Hematopoietic multipotent progenitor cell treated with erythropoietin and hydrocortisone succinate and interleukin-3 and kit ligand, for 17 days (in vitro differentiated cells): ENCODE measurements at places on chromosomes 7 and 10.

DNA sequence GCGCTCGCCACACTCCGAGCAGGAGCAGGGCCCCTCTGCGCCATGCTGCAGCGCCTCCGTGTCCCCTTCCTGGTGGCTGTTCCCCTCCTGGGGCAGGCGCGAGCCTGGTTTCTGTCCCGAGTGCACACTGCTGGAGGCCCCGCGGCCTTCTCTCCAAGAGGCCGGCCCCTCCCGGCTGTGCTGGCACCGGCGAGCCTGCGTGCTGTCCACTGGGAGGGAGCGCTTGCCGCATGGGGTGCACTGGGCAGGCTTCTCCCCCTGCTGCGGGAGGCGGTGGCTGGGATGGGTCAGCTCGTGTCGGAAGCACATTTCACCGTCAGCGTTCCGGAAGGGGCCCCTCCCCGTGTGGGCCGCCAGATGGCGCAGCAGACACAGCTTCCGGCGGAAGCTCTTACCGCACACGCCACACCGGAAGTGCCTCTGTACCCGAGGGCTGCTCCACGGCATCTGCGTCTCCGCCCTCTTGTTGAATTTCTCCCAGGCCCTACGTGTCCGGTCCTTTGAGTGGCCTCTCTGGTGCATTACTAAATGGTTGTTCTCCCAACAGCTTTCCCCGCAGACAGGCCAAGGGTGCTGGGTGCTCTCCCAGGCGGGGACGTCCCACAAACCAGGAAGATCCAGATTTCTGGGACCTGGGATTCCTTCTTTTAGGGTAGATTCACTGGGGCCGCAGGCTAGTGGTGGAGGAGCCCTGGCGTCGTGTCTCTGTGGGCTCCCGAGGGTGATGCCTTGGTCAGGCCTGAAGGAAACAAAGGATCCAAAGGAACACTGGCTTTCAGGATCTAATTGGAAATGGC, 18.7 kb downstream of the ZNF786 start:
- peak; percentile 22 for DNase-seq

DNA sequence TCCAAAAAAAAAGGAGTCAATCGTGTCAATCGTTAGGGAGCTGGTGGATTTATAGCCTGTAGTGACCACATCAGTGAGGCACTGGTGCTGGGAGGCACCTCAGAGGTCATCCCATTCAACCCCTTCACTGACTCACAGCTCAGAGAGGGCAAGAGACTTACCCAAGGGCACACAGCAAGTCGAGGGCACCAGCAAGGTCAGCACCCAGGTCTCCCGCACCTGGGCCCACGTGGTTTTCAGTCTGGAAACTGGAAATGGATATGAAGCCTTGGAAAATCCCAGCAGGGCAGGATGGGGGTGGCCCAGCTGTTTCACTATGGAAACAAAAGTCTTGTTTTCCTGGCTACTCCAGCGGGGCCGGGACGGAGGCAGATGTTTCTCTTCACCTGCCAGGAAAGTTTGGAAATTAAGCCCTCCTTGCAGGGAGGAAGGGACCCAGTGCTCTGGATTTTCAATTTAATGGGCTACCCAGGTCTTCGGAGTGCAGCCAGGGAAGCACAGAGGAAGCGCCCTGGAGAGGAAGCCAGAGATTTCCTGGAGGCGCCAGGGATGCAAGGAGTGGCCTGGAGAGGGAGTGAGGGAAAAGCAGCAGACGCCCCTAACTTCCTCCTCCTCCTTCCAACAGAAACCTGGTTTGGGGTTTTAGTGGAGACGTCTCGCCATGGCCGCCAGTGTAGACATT, 157.2 kb upstream of the TNRC18 start:
- no peak for DNase-seq

GRCh38 chr7:134804351-134804750, 24.9 kb downstream of the CALD1 start:
- DNase-seq = no peak

- no peak for DNase-seq
Measured at GRCh38 chr10:121774404-121774803, 153.4 kb downstream of the ATE1 start.

DNA sequence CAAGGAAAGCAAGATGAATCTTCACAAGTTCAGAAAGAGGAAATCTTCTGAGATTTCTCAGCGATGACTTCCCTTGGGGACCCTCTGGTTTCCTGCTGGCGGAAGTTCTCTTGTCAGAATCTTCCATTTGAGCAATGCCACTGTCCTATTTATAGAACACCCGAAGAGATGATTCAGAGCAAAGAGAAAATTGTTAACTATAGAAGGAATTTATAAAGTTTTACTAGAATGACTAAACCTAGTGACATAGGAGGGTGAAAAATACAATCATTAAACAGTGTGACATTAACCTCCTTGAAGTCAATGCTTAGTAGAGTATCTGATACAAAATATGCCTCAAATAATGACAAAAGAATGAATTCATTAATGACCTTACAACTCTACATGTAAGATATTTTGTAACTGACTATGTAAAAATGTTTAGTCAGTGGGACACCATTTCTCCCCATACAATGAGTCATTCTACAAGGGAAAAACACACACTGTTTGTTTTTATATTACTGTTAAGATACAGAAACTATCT, 206.5 kb upstream of the CNTNAP2 start:
- DNase-seq = no peak

DNA sequence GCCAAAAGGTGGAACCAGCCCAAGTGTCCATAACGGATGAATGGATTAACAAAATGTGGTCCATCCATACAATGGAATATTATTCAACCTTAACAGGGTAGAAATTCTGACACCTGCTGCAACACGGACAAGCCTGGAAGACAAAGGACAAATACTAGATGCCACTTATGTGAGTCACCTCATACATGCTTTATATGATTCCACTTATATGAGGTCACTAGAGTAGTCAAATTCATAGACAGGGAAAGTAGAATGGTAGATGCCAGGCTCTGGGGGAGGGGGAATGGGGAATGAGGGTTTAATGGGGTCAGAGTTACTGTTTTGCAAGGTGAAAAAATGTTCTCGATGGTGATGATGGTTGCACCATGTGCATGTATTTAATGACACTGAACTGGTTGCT, 34.0 kb upstream of the CYTH3 start:
- DNase-seq = no peak

DNA sequence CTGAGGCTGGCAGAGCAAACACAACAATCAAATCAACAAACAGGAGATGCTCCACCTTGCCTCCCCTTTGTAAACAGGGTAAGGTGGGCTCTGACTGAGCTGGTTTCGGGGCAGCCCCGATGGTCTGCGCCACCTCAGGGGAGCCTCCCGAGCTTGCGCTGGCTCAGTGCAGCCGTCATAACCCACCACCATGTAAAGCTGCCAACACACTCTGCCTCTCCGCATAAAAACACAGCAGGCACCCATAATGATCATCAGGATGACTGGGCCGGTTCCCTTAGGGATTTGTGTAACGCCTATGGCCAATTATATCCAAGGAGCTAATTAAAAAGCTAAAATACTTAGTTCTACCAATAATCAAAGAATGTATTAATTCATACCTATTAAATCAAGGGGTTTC, 124.5 kb downstream of the PRPF18 start:
- DNase-seq = no peak

DNA sequence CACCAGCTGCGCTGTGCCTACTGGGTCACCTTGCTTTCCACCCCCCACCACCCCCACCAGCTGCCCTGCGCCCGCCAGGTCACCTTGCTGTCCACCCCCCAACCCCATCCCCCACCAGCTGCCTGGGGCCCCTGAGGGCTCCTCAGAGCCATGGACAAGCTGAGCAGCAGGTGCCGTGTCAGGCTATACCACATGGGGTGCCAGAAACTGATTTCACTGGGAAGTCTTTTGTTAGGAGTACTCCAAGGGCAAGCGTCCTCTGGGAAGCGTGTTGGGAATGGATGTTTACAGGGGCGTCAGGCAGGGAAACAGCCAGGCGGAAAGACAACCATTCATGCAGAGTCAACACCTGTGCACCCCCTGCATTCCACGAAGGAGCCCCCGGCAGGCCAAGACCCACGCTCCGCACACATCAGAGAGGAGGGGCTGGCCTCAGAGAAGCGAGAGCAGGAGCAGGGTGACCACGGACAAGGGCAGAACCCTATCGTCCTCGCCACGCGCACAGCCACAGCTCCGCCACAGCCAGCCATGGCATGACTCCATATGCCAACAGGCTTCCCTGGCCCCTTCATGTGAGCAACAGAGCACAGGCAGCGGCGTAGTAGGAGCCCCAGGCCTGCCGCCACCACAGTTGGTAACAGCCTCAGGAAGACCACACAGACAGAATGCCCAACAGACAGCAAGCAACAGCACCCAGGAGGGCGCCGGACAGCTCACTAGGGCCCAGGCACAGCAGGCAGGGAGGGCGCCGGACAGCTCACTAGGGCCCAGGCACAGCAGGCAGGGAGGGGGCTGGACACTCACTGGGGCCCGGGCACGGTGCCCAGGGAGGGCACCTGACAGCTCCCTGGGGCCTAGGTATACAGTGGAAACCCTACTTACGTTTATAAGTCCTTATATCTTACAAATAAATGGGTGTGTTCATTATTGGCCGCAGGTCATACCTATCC, 180.8 kb downstream of the MAD1L1 start:
- no peak for DNase-seq

- DNase-seq = no peak
Measured at GRCh38 chr10:59222788-59223187, 46.3 kb downstream of the PHYHIPL start.

DNA sequence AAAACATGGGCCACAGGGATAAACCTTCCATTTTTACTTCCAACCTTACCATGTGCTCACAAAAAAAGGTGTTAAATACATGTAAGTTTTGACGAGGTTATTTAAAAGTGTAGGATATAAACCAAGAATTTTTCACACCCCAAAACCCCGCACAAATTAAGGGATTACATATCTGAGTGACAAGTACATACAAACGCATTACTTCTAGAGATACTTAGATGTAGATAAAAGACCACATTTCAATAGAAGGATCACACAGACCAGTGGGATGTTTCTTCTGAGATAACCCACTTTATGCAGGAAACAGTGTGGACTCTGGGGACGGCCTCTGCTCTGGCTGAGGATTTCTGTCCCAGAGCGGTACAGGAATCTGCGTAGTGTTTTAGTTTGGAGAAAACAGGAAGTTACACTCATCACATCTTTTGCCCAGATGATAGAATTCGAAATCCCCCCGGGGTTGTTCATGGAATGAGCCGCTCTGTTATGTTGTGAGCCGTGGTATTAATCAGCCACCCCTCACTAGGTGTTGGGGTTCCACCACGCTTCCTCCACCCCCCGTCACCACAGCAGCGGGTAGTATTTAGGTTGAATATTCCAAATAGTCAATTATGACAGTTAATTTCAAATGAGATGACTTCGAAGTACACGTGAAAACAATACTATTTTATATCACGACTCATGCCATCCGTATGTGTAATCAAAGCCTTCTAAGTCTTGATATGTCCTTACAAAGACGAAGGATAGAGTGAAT, 1.3 kb upstream of the CUL1 start:
- no peak for DNase-seq

DNA sequence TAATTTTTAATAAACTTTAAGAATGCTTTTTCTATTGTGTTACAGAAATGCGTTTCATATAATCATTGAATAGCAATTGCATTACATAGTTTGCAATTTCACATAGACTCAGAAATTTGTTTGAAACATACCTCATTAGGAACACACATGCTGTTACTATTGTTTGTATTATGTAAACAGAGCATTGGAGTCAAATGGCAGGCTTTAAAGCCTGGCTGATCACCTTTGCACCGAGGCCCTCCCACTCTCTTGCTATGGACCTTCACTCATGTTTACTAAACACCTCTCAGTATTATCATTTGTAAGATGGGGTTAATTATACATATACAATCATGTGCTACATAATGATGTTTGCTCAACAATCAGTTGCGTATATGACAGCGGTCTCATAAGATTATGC, 203.6 kb upstream of the NPSR1 start:
- no peak for DNase-seq

DNA sequence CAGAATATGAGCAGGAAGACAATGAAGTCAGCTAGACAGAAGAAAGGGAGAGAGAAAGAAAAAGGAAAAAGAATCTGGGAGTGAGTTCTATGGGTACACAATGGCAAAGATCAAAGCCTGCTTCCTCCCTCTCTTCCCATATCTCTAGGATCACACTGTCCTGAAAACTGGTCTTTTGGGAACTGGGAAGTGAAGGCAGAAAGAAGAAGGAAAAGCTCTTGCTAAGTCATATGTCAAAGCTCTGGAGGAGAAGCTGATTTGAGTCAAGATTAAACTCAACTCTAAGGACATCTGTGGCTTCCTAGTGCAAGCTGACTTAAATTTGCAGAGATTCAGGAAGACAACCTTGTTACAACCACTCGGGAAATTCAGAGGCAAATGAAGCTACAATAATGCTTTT, 147.5 kb downstream of the DOCK4 start:
- DNase-seq = no peak

- no peak for DNase-seq
Measured at GRCh38 chr10:51892965-51893658, 193.7 kb upstream of the CSTF2T start.

DNA sequence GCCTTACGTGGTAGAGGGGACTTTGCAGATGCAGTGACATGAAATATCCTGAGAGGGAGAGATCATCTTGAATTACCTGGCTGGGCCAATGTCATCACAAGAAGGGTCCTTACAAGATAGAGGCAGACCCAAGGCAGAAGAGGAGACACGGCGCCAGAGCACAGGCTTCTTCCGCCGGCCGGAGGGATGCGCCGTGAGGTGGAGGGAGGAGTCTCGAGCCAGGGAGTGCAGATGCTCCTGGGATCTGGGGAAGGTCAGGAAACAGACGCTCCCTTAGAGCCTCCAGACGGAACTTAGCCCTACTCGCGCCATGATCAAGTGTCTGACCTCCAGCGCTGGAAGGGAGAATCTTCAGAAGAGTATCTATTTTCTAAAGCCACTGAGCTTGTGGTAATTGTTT, 304.8 kb downstream of the GLRX3 start:
- no peak for DNase-seq

- no peak for DNase-seq
Measured at GRCh38 chr10:91551856-91552255, 81.0 kb downstream of the PPP1R3C start.

DNA sequence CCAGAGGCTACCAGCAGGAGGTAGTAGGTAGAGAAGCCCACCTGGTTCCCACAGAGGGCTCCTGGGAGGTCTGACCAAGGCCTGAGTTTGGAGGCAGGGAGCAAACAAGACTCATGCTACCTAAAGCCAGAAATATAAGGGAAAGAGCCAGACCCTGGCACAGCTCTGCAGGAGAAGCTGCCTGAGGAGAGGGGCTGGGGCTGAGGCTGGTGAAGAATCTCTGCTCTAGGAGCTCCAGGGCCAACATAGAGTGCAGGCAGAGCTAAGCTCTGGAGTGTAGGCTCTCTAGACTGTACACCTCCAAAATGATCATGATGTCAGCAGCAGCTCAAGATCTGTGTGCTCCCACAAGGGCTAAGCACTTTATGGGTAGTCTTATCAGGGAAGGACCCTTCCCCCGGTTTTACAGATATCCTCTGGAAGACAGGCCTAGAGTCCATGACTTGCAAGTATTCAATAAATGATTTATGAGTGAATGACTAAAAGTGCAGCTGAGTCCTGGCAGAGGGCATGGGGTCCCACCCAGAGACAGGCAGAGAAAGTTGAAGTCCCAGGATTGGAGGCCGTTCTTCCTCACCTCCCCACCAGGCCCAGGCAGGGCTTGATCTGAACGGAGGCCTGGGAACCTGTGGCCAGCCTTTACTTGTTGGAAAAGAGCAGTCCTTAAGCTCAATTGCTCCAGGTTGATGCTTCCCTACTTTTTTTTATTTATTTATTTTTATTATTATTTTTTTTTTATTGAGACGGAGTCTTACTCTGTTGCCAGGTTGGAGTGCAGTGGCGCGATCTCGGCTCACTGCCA, 71.5 kb upstream of the LRRC4 start:
- DNase-seq = no peak
